Activated CD4-positive, CD25-positive, alpha-beta regulatory T cell (primary cell): ENCODE measurements at places on chromosomes 13 and 19.

DNA sequence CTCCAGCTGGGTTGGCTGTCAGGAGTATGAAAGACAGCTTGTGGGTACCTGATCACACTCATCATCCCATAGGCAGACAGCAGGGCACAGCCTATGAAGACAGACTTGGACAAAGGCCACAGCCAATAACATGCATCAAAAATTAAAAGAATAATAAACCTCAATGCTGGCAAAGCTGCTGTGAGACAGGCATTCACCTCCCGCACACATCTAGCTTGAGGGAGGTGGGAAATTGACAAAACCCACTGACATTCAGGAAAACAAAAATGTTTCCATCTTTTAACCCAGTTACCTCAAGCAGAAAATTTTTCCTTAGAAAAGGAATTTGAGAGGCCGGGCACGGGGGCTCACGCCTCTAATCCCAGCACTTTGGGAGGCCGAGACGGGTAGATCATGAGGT is 14.4 kb downstream of the IL12RB1 start:
- DNase-seq: no peak

DNA sequence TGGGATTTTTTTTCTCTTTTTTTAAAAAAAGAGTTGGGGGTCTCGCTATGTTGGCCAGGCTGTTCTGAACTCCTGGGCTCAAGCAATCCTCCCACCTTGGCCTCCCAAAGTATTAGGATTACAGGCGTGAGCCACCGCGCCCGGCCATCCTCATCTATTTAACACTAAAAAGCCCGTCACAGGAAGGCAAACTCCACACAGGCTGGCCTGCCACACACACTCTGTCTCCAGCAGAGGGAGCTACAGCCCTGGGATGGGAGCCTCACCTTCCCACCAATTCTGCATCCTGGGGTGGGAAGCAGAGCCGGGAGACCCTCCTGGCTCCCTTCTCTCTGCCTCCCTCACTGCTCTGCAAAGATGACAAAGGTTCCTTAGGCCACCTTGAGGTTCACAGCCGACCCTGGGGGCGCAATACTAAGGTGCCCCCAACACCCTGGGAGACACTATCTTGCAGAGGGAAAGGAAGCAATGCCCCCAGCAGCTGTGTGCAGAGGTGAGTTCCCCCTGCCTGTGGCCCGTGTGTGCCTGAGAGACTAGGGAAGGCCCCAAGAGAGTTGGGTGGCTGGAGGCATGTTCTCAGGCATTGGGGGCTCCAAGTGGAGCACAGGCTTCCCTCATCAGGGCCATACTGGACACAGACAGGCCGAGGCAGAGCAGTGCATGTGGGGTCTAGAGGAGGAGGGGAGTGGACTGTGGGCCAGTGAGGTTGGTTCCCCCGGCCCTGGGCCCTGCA is 27.4 kb upstream of the TIMM44 start:
- no peak for DNase-seq

- DNase-seq: no peak
Observed at GRCh38 chr19:10603873-10604459, 16.9 kb upstream of the AP1M2 start.

DNA sequence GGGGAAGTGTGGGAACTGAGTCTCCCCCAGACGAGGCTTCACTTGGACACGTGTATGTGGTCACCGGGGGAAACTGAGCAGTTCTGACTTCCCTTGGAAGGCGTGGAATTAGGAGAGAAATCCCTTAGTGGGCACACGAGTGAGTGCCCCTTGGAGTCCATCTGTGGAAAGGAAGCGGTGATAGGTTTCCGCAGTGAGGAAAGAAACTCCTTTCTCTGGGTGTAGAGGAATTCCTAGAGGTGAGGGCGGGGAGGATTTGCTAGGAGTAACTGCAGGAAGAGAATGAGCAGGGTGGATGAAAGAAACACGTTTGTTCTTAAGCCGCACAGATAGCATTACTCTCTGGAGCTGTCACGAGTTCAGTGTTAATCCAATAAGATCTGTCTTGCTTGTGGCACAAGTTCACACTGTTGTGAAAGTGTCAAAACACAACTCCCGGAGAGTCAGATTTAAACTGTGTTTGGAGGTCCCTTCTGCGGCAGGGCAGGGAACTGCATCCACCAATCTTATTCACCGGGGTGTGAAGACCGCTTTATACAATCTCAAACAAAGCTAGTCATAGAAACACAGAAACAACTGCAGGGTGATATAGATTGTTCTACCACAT is 1.2 kb downstream of the KL start:
- no peak for DNase-seq

GRCh38 chr13:53142306-53142705 is 113.7 kb downstream of the OLFM4 start:
- DNase-seq: no peak

DNA sequence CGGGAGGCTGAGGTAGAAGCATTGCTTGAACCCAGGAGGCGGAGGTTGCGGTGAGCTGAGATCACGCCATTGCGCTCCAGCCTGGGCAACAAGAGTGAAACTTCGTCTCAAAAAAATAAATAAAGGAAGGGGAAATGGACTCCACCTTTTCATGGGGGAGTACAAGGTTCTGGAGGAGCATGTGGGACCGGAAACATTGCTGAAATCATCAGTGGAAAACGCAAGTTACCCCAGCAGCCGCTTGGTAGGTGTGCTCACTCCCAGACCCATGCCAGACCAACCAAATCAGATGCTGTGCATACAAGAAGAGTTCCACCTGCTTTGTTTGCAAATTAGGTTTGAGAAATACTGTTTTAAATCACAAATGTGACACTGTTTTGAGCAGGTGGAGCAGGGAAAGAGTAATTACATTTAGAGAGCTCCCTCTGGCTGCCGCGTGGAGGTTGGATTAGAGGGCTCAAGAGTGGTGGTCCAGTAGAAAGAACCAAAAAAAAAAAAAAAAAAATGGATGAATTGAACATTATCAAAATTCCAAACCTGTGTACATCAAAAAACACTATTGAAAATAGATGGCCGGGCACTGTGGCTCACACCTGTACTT is 4.9 kb downstream of the ERICH4 start:
- no peak for DNase-seq

GRCh38 chr19:15424692-15425272 is 6.0 kb upstream of the AKAP8L start:
- no peak for DNase-seq

- DNase-seq: no peak
Observed at GRCh38 chr19:2517881-2518601, 42.1 kb downstream of the GADD45B start.

- DNase-seq: no peak
Observed at GRCh38 chr19:28501976-28502375, 711.0 kb downstream of the UQCRFS1 start.

GRCh38 chr19:39307046-39307821 is 11.0 kb downstream of the IFNL1 start:
- no peak for DNase-seq

GRCh38 chr13:27258637-27259386 is 7.5 kb downstream of the RPL21 start:
- DNase-seq: no peak

DNA sequence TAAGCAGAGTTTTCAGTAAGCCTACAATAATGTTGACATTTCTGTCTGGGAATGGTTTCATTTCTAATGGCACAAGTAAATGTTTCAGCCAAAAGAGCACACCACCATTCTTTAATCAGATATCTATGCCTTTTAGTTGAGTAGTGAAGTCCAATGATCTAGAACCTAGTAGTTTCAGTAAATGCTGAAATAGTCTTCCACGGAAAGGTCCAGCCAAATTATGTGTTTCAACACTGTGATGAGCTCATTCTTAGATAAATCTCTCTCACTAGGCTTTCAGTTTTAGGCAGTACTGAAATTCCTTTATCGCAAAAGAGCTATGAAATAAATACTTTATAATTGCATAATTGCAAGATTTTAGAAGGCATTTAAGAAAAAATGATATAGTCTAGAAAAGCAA is 816.8 kb upstream of the PCDH9 start:
- DNase-seq: no peak

DNA sequence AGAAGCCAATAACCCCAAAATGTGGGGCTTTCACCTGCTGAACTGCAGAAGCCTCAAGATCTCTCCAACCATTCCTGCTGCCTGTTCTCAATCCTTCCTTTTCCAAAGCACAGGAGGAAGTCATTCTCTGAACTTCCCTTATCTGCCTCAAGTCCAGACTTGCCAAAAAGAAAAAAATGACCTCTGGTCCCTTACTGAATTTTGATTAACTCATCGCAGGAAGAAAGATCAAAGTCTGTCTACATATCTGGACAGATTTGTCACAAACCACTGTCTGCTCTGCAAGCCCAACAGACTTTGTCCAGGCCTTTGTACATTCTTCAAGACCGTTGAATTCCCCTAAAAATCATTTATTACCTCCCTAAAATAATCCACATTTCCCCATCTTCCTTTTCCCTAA is 126.5 kb upstream of the NBEA start:
- no peak for DNase-seq

- no peak for DNase-seq
Observed at GRCh38 chr13:94205896-94206295, 273.6 kb downstream of the DCT start.

DNA sequence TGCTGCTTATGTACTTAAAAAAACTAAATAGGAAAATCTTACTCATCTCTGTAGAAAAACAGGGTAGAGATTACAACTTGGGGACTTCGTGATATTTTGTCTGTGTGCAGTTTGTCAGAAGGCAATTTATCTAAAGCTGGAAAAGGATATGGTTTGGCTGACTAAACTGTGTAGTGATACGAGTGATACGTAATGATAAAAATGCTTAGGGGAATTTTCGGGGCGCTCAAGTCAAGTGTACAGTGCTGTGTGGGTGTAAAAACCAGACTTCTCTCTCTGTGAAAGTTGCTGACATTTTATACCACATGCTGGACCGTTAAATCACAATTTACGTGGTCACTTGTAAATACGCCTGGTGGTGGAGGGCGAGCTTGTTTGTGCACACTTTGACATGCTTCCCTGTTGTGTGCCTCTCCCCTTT is 221.7 kb downstream of the KCNRG start:
- DNase-seq: no peak

- DNase-seq: no peak
Observed at GRCh38 chr19:917323-918151, at the start of gene KISS1R. TSS of gene KISS1R (plus strand) at chr19:917333. CDS start at chr19:917503, 170 bp downstream.

DNA sequence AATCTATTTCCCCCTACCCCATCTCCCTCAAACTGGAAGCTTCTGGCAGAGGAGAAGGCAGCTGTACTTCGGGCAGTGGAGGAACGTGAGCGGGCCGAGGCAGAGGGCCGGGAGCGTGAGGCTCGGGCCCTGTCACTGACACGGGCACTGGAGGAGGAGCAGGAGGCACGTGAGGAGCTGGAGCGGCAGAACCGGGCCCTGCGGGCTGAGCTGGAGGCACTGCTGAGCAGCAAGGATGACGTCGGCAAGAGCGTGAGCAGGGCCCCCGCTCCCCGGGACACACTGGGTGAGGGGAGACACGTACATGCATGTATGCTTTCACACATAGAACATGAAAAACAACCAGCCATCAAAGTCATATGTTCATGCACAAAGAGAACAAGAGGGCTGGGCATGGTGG is 42.7 kb downstream of the KCNC3 start:
- no peak for DNase-seq

DNA sequence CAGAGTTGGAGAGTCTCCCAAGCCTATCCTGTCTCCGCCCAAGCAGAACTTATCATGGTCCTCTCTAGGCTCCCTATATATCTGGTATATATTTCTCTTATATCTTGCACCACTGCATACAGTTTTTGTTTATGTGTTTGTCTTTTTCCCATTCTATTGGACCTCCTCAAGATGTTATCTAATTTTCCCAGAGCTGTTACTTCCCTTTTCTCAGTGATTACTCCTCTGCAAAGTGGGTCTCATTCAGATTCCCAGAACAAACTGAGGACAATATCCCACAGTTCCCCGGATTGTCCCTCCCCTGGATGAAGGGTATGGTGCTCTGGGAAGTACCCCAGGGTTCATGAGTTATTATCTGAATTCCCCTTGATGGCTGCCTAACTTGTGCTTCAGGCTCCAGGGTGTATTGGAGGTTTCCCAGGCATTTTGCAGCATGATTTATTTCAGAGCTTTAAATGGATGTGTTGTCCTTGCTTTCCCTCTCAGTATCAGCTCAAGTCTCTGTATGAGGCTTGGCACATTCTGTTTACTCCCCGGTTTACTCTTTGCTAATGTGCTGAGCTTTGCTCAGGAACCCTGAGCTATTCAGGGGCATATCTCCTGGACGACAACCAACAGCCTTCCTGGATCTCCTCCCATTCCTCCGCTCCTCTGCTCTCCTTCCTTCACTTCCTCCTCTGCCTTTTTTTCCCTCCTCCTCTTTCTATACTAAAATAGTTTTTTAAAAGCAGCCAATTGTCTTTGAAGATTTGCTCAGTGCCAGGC is 329.3 kb downstream of the SPRY2 start:
- DNase-seq: no peak
